ENCODE measurements at places on chromosomes 6 and 20. TPM values are rescaled to one million over a fixed set of nuclear protein-coding genes. Genes with fewer than 3 reads are reported as not detected.

The MLN gene
- not detected for total RNA-seq

The C20orf202 gene
- not detected for total RNA-seq

The WFDC5 gene
- 0.32 TPM for total RNA-seq

The EBF4 gene
- 10.0 TPM for total RNA-seq

The HBS1L gene
- total RNA-seq: 55.1 TPM

The KIFC1 gene
- total RNA-seq: 5.8 TPM

The PNLDC1 gene
- total RNA-seq: 0.23 TPM

The LY6G6D gene
- not detected for total RNA-seq

The KCNQ2 gene
- total RNA-seq: not detected

The HCRTR2 gene
- total RNA-seq: not detected

The OPRM1 gene
- total RNA-seq: not detected

The RSPO3 gene
- 12.9 TPM for total RNA-seq

DNA sequence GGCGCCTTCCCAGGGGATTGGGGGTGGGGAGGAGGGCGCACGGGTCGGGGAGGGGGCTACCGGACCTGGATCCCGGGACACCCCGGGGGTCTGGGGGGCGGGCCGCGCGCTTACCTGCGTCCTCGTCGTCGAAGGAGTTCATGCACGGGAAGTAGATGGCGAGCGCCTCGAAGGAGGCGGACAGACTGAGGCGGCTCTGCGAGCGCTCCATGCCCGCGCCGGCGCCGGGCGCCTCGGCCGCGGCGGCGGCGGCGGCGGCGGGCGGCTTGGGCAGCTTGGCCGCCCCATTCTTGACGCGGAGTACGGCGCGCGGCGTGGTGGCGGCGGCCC lies 320 bp downstream of the RIMS4 start:
- no peak for DNase-seq

- no peak for DNase-seq
These were observed 1.3 kb downstream of the DUSP15 start for GRCh38 chr20:31868853-31869672.

GRCh38 chr6:8268606-8269005 lies 166.3 kb upstream of the EEF1E1 start:
- DNase-seq: no peak

DNA sequence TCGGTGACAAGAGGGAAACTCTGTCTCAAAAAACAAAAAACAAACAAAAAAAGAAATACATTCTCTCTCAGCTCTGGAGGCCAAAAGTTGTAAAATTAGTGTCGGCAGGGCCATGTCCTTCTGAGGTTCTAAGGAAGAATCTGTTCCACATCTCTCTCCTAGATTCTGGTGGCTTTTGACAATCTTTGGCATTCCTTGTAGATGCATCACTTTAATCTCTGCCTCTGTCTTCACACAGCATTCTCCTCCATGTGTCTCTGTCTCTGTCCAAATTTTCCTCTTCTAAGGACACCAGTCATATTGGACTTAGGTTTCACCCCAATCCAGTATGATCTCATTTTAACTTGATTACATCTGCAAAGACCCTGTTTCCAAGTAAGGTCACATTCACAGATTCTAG lies 9.1 kb downstream of the PPP2R5D start:
- DNase-seq: no peak

DNA sequence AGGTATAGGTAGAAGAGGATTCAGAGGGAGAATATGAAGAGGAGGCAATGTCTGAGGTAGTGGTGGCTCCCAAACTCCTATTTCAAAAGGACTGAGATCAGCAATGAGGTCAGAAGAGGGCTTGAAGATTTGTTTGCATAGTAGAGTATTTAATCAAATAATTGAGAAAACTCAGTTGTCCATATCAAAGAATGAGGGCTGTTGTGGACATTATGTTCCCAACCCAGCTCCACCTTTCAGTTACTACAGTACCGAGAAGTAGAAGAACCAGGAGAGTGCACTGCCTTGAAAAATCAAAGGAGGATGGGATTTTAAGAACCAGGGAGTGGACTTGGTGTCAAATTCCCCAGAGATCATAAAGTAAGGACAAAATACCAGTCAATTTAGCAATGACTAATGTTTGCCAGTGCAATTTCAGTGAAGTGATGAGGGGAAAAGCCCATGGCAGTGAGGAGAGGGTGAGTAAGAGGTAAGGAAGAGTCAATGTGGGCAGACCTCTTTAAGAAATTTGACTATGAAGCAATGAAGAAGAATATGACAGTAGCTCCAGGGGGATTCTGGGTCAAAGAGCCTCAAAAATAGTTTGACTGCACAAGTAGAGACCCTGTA lies 382.4 kb downstream of the PKHD1 start:
- DNase-seq: no peak

DNA sequence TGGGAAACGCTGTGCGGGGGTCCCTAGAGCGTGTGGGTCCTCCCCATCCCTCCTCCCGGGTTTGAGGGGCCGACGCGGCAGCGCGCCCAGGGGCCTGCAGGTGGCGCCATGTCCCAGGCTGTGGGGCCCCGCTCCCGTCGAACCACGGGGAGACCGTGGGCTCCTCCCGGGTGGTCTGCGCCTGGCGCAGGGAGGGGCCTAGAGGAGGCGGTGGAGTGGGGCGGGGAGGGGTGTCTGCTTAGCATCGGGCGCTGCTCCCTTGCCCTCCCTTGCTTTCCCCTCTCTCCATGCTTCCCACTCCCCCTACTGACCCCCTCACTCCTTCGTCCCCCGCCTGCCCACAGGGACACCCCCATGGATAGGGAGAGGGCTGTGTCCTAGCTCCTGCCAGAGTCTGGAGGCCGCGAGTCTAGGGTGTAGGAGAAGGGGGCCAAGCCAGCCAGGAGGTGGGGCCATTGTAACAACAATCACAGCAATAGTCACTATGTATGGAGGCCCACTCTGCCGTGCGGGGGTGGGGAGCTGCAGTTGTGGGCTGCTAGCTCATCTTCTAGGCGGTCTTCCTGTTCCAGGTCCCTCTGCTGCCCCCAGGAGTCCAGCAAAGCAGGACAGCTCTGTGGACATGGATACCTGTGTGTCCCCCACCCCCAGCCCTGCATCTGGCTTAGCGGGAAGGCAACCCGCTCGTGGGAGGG lies 51.7 kb downstream of the CHMP4B start:
- DNase-seq: peak; percentile 85

DNA sequence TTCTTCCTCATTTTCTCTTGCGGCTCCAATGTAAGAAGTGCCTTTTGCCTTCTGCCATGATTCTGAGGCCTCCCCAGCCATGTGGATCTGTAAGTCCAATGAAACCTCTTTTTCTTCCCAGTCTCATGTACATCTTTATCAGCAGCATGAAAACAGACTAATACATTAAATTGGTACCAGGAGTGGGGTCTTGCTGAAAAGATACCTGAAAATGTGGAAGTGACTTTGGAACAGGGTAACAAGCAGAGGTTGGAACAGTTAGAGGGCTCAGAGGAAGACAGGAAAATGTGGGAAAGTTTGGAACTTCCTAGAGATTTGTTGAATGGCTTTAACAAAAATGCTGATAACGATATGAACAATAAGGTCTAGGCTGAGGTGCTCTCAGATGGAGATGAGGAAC lies 316.7 kb upstream of the HS3ST5 start:
- no peak for DNase-seq

DNA sequence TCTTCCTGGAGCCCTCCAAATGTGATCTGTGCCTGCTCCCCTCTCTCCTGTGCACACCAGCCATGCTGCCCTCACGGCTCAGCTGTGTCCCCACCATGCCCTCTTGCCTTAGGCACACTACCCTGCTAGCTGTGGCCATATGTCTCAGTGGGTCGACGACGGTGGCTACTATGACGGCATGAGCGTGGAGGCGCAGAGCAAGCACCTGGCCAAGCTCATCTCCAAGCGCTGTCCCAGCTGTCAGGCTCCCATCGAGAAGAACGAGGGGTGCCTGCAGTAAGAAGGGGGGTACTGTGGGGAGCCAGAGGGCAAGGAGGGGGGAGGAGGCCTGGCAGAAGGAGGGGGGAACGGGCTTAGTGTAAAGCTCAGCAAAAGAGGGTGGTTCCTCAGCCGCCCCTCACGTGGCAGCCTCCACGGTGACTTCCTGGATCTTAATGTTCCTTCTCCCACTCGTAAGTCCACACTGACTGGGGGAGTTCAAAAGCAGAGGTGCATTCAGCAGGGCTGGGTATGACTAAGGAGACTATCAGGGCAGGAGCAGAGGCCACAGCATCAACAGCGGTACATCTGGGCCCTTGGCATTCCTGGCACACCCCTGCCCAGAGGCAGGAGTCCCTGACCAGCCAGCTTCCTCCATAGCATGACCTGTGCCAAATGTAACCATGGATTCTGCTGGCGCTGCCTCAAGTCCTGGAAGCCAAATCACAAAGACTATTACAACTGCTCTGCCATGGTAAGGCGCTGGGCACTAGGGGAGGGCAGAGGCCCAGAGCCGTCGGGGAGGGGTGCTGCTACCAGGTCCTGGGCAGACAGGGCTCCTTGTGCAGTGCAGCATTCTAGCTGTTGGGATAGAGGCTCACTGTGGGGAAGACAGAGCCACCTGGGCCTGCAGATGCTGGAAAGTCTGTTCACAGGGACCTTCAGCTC lies 8.0 kb downstream of the DNPH1 start:
- no peak for DNase-seq

DNA sequence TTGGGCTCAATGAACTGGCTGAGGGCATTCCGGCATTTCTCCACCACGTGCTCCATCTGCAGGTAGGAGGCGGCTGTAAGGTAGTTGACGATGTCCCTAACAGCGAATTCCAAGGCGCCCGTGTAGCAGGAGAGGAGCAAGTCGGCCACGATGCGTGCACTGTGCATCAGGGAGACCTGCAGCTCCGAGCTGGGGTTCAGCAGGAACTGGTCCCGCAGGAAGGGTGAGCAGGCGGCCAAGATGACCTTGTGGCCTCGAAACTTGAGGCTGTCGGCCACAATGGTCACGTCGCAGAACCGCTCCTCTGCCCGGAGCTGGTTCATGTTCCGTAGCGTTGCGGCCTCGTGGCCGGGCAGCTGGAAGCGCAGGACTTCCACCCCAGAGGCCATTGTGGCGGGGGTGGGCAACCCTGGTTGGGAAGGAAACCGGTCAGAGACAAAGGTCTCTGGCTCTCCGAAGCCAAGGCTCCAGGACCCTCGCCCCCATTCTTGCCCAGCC lies 920 bp downstream of the ZBTB12 start:
- DNase-seq: no peak

GRCh38 chr6:84344005-84344404 lies 116.6 kb upstream of the CEP162 start:
- DNase-seq: no peak

GRCh38 chr6:129936329-129937165 lies 75.4 kb upstream of the TMEM244 start:
- DNase-seq: no peak

DNA sequence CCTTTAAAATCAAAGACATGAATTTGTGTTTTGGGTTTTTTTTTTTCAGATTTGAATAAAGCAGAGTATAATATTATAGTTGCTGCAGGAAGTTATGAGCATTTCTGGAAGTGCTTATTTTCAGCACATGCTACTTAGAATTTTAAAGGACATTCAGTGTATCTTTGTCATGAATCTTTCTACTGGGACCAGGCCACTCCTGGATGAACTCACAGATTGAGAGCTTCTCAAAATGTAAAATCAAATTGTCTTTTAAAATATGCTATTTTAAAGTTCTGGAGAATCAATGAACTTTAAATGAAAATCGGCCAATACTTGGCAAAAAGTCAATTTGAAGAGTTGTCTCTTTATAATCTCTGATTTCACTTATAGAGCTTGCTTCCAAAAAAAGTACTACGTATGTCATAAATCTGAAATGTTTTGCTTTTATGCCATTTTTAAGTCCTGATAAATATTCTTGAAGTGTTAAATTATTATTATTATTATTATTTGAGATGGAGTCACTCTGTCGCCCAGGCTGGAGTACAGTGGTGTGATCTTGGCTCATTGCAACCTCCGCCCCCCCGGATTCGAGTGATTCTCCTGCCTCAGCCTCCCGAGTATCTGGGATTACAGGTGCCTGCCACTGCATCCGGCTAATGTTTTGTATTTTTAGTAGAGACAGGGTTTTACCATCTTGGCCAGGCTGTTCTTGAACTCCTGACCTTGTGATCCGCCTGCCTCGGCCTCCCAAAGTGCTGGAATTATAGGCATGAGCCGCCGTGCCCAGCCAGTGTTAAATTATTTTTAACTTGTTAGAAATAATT lies 175.7 kb upstream of the AKAP12 start:
- DNase-seq: no peak

DNA sequence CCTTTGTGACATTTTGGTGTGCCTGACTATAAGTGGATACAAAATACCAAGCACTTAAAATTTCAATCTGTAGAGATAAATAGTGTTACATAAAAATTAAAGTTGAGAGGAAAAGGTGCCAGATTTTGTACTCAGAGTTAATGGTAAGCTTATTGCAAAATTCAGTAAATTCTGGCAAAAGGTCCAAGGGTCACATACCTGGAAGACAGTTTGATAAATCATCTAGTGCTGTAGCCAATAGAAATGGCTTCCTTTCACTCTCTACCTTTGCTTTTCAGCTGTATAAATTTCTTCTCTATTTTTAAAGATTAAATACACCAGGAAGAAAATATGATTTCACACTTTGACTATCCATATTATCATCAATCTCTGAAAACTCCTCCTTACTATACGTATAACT lies 690.2 kb upstream of the NRSN1 start:
- DNase-seq: no peak

- DNase-seq: no peak
These were observed 6.4 kb downstream of the CEP43 start for GRCh38 chr6:167005350-167006159.

GRCh38 chr20:41169791-41170351 lies 32.5 kb downstream of the PLCG1 start:
- DNase-seq: no peak

GRCh38 chr6:157316871-157317814 lies 6.2 kb downstream of the TMEM242 start:
- DNase-seq: peak; percentile 72

DNA sequence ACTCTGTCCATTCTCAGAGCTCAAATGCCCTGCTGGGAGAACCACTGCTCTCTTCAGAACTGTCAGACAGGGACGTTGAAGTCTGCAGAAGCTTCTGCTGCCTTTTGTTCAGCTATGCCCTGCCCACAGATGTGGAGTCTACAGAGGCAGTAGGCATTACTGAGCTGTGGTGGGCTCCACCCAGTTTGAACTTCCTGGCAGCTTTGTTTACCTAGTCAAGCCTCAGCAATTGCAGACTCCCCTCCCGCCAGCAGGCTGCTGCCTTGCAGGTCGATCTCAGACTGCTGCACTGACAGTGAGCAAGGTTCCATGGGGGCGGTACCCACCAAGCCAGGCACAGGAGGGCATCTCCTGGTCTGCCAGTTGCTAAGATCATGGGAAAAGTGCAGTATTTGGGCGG lies 21.8 kb upstream of the UFL1 start:
- no peak for DNase-seq

GRCh38 chr6:121090492-121090891 lies 243.8 kb downstream of the TBC1D32 start:
- no peak for DNase-seq

DNA sequence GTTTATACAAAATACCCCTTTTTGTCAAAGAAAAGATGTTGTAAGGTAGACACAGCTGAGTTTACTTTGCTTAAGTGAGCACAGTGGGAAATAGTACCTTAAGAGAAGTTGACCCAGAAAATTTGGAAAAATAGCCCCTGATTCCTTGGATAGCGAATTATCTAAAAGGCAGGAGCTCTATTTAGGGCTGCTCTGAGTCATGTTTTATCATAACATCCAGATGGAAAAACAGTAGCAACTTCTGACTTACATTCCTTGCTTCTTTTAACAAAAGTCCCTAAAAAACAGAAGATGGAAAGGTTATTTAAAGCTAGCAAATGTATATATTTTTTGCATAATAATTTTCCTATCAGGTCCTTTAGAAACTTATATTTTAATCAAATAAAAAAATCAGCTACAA lies 59.0 kb downstream of the THEMIS start:
- no peak for DNase-seq

- no peak for DNase-seq
These were observed 53.1 kb upstream of the FAM83D start for GRCh38 chr20:38873050-38873581.

- DNase-seq: peak; percentile 87
These were observed 1.4 kb downstream of the SOX12 start for GRCh38 chr20:326645-327185.

Data from left lung (tissue), 14 donors.